Kasumi-1 (cell line): ENCODE measurements at places on chromosomes 2 and 18.
A peak's percentile ranks its signal among the peaks of the same experiment; 100 is the strongest.

DNA sequence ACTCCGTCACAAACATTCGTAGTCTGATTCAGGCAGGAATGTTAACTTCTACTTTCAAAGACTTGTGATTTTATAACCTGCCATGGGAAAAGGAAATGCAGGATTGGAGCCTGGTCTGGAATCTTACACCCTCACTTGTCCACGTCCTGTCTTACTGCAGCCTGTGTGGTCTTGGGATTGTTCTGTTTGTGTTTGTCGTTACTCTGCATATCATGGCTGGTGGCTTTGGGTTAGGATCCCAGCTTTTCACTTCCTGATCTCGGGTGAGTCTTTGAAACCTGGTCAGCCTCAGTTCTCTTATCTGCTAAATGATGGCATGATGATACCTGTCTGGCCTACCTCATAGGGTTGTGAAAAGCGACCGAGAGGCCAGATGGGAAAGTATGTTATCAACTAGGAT, 34.6 kb downstream of the SH3BP4 start:
- DNase-seq: no peak

DNA sequence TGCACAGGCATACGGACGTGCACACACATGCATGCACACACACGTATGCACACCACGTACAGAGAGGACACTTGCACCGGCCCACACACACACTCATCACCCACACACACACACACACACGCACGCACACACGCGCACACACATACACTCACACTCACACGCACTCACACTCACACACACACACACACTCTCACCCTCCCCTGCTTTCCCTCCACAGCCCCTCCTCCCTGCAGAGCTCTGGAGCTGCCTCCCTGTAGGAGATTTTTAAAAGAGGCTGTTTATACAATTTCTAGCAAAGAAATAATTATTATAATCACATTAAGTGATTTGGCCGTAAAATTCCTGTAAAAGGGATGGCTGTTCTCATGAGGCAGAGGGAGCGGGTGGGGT, 36.5 kb upstream of the SNED1 start:
- no peak for DNase-seq

- DNase-seq: no peak
Measured at GRCh38 chr2:238777369-238778067, 70.4 kb upstream of the TWIST2 start.

DNA sequence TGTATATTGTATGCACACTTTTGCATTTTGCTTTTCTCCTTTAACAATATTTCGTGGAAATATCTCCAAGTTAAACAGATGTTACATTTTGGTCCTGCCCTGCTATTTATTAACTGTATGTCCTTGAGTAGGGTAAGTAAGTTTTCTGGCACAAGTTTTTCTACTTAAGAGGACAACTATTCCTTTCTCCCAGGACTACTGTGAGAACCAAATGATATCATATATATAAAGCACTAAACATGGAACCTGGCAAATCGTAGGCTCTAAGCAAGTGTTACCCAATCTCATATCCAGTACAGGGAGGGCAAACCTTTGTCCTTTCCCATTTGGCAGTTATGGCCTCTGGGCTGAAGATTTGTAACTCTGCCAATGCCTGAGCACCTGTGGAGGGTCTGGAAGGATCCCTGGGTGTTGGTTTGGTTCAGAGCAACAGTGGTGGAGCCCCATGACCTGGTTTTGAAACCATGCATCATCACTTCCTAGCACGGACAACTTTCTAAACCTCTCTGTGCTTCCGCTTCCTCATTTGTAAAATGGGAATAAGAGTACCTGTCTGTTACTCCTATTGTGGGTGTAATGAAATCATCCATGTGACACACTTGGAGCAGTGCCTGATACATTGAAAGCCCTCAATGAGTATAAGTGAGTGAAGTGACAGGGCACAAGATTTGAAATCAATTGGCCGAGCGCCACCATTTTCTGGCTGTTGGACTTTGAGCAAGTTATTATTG, 28.3 kb upstream of the ICOS start:
- DNase-seq: no peak

- DNase-seq: no peak
Measured at GRCh38 chr2:98242003-98242402, 104.3 kb upstream of the CNGA3 start.

DNA sequence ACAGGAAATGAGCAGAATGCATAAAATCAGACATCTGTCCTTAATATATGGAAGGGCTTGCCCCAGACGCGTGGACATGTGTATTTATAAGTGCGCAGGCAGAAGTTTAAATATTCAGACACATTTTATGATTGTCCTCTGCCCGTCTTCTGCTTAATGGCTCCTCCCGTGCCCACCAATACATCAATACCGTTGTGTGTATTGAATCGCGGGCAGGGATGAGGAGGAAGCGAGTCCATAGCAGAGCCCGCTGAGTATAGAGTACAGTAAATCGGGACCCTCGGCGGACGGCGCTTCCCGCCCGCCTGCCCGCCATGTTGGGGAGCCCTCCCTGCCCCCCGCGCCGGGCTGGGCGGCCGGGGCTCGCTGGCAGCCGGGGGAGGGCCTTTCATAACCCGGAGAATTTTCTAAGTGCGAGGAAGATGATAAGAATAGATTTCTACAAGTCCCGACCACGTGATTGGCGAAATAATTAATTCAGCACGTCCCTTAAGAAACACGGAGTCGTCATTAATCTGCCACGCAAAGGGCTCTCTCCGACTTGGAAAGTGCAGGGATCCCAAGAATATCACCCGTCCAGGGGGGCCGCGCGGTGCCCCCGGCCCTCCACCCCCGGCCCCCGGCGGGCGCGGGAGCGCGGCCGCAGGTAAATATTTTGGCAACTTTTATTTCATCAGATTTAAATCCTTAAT, at the start of gene HOXD3:
Gene HOXD3 (plus strand): TSS at position 501 of the 692 bp plus-strand sequence. CDS start 11,808 bp downstream, outside the sequence.
- no peak for DNase-seq

DNA sequence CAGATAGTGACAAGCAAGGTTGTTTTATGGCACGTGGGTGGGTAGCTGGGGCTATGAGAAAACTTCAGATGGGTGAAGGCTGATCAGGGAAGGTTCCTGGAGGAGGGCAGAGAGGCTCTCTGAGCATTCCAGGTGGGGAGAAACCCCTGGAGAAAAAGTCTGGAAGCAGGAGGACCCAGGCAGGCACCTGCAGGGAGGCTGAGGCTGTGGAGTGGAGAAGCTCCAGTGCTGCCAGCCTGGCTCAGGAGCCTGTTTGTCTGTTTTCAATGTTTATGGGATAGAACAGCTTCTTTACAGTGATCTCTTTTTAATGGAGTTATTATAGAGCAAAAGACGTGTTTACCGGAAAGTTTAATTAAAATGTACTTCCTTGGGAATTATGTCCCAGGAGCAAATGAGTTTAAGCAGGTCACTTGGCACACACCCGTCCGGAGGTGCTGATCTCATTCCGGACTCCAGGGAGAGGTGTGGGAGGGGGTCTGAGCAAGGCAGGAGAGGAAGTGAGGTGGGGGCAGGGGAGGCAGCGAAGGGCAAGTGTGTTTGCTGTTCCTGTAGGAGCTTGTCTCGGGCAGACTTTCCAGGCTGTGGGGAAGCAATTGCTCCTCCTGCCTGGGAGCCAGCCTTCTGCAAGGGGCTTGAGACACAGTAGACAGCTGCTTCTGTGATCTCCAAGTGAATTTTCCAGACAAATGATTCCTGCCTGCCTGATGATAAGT, 239.5 kb downstream of the MYCN start:
- no peak for DNase-seq

- peak; percentile 98 for DNase-seq
Measured at GRCh38 chr2:190766595-190766994, 114.0 kb upstream of the GLS start.

GRCh38 chr2:152309352-152310214, 25.4 kb upstream of the FMNL2 start:
- no peak for DNase-seq

GRCh38 chr18:22469061-22469734, 51.5 kb upstream of the CTAGE1 start:
- DNase-seq: no peak

DNA sequence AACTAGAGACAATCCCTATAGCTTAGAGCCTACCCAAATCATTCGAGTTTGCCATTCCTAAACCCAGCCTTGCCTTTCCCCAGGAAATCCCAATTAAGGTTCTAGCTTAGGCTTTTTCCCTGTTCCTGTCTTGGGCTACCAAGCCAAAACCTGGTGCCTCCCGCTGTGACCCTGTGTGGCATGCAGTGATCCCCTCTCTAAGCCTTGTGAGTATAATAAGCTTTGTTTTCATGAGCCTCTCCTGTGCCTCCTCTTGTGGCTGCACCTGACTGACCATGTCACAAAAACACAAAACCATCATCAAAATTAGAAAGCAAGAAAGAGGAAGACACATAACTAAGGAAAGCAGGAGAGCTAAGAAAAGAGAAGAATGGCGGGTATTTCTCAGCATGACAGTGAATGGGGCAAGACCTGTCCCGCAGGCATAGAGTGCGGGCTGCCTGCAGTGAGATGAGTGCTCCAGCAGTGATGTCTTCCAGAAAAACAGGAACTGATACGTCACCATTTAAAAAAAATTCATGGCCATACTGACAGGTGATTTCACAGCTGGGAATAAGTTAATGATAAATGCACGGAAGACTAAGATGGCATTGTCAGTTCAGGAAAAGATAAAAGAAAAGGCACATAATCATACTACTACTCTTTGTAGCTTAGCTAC, 9.2 kb upstream of the PAIP2B start:
- DNase-seq: no peak

DNA sequence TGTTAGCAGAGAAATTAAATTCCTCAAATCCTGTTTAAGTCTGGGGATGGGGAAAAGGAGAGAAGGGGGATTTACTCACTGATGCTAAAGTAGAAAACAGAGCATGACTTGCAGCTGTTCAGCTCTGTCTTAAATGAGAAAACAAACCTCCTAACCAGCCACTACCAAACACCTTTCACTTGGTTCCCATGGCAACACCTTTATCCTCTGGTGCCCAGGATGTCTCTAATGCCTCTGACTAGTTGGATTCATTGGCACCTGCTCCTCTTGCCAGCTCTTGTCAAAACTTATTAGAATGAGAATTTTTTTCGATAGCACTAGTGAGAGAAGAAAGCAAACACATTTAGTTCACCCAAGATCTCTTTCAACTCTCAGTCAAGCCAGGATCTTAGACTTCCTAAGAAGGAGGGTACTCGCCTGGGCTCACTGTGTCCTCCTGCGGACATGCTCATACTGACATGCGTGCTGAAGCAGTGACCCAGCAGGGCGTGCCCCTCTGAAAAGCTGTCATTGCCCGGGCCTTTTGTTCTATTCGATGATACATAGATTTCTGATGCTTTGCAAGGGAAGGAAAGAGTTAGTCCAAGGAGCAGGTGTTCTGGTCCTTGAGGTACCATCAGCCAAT, 656.0 kb upstream of the CELF4 start:
- no peak for DNase-seq
